ENCODE measurements at places on chromosomes 5 and 9.

- no peak for DNase-seq
Observed at GRCh38 chr5:162068412-162068811, 839 bp downstream of the GABRG2 start.

- DNase-seq = no peak
Observed at GRCh38 chr5:158838781-158839180, 260.9 kb downstream of the EBF1 start.

DNA sequence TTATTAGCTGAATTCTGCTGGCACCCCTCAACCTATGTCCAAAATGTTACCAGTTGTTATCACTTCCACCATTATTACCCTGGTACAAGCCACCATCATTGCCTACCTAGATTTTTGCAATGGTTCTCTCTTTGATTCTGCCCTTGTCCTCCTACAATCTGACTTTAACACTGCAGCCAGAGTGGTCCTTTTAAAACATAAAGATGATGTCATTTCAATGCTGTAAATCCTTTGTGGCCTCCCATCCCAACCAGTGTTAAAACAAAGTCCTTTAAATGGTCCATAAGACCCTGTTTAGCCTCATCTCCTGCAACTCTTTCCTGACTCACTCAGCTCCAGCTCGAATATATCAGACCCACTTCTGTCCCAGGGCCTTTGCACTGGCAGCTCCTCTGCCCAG lies 54.9 kb upstream of the FSTL4 start:
- no peak for DNase-seq

GRCh38 chr9:1580215-1580614 lies 434.9 kb upstream of the SMARCA2 start:
- no peak for DNase-seq

- DNase-seq = no peak
Observed at GRCh38 chr5:35863159-35863558, 6.5 kb downstream of the IL7R start.

- DNase-seq = no peak
Observed at GRCh38 chr5:154945695-154946301, 4.9 kb downstream of the MRPL22 start.

DNA sequence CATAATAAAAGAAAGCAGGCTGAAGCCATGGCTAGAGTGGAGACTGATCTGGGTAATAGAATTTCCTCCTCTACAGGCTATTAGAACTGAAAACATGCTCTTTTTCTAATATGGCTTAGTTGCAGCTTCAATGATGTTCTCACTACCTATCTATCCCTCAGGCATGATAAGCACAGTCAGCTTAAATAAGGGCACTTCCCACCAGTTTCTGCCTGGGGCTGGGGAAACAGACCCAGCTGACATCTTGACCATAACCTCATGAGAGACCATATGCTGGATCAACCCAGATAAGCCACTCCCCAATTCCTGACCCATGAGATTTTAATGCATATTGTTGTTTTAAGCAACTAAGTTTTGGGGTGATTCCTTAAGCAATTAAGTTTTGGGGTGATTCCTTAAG lies 81.2 kb downstream of the ZNF366 start:
- no peak for DNase-seq

DNA sequence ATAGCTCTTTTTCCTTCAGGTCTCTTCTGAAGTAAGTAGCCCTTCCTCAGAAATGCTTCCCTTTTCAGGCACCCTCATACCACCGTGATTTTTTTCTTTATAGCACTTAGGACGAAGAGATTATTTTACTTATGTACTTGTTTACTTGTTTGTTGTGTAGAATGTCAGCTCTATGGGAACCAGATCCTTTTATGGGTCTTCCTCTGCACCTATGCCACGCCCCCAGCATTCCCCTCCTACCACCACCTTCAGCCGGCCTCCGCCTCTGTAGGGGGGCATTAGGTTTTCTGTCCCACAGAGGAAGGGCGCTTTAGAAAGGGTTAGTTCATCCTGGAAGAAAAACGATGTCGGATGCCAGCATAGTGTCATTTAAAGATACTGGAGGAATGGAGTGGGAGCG lies 1.8 kb downstream of the CDKN2B-AS1 start:
- no peak for DNase-seq
